Epithelial cell of alveolus of lung (primary cell): ENCODE measurements at places on chromosomes 2 and 18. TPM values are rescaled to one million over a fixed set of nuclear protein-coding genes. Genes with fewer than 3 reads are reported as not detected.

Gene ATOH8
- 5.3 and 63.2 TPM in 2 replicates for total RNA-seq

Gene DSG1
- total RNA-seq = not detected in 2 replicates

Gene IL36G
- not detected in 2 replicates for total RNA-seq

Gene SIX3
- not detected in 2 replicates for total RNA-seq

Gene CFC1
- total RNA-seq = not detected in 2 replicates

Gene RAB12
- 35.2 and 36.6 TPM in 2 replicates for total RNA-seq

Gene SP100
- 48.7 and 70.9 TPM in 2 replicates for total RNA-seq

Gene COL6A3
- total RNA-seq = 1,213 and 2,045 TPM in 2 replicates

Gene DLGAP1
- under 0.01 and 0.64 TPM in 2 replicates for total RNA-seq

Gene CCDC85A
- 0.78 TPM in 1 of 2 replicates, not detected in the other for total RNA-seq

Gene LIMS4
- total RNA-seq = 1.3 TPM in 1 of 2 replicates, not detected in the other

Gene FAM124B
- 0.16 and 0.26 TPM in 2 replicates for total RNA-seq

Gene BOLL
- 0.08 TPM in 1 of 2 replicates, not detected in the other for total RNA-seq

Gene AKAIN1
- not detected in 2 replicates for total RNA-seq

Gene HOXD9
- total RNA-seq = not detected in 2 replicates

Gene RAX
- not detected in 2 replicates for total RNA-seq

Gene RFX8
- 0.16 and 3.5 TPM in 2 replicates for total RNA-seq

Gene PLGLB2
- 0.32 TPM in 1 of 2 replicates, not detected in the other for total RNA-seq

Gene ERBB4
- total RNA-seq = under 0.01 TPM in 1 of 2 replicates, not detected in the other

Gene PSD4
- 8.3 and 14.8 TPM in 2 replicates for total RNA-seq

Gene KDSR
- total RNA-seq = 29.6 and 30.4 TPM in 2 replicates
